ENCODE measurements at places on chromosomes 7 and 10.

GRCh38 chr7:51973939-51974338 is 657.3 kb upstream of the COBL start:
- no peak for DNase-seq

- DNase-seq, result no peak
These were observed 458.6 kb downstream of the INHBA start for GRCh38 chr7:41244246-41244645.

GRCh38 chr7:158741294-158741666 is 36.7 kb upstream of the NCAPG2 start:
- DNase-seq, result no peak

- peak; percentile 84 for DNase-seq
These were observed 41.4 kb upstream of the MAP3K8 start for GRCh38 chr10:30392564-30392990.

DNA sequence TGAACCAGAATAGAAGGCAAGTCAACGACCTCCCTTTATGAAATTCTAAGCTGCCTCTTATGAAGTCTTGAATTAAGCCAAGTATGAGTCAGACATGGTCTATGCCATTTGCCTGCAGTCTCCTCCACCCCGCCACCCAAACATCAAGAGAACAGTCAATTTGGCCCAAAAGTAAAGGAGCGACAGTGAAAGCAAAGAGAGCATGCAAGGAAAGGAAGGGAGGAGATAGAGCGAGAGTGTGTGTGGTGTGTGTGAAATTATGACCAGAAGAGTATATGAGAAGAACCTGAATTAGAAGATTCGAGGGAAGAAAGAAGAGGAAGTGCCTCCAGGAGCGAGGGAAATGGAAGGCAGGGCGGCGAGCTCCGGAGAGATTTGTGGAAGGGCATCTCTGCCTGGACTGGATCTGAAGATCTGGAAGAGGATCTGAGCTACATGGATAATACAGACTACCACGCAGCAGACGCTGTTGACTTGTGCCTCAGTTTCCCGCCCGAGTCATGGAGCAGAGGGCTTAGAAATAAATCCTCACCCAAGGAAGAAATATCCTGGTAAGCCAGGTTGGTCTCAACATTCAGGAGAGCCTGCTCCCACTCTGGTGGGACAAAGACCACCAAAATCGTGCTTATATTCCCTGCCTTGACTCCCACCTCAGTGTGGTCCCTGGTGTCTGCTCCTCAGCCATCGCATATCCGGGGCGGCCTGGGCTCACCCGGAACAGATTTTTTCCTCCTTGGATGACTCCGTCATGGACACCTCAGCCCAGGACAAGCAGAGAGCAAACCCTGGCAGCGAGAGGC is 459 bp downstream of the ZDHHC6 start:
- DNase-seq, result no peak

DNA sequence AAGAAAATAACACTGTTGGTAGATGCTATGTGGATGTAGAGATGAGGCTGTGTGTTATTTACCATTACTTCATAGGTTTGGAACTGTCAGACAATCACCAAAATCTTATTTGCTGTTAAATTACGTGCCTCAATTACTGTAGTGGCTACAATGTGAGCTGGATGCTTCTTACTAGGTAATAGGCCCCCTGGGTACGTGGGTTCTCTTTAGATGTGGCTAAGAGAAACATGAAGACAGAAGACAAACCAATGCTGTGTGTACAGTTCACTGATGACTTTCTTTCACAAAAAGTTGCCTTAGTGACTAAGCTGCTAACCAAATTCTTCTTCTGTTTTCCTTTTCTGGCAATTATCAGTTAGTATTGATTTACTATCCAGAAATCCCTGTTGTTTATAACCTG is 144.6 kb downstream of the SEMA3E start:
- DNase-seq, result no peak

- no peak for DNase-seq
These were observed 6.0 kb upstream of the PON1 start for GRCh38 chr7:95330204-95330960.

- no peak for DNase-seq
These were observed 217.0 kb upstream of the STEAP4 start for GRCh38 chr7:88523645-88524044.

DNA sequence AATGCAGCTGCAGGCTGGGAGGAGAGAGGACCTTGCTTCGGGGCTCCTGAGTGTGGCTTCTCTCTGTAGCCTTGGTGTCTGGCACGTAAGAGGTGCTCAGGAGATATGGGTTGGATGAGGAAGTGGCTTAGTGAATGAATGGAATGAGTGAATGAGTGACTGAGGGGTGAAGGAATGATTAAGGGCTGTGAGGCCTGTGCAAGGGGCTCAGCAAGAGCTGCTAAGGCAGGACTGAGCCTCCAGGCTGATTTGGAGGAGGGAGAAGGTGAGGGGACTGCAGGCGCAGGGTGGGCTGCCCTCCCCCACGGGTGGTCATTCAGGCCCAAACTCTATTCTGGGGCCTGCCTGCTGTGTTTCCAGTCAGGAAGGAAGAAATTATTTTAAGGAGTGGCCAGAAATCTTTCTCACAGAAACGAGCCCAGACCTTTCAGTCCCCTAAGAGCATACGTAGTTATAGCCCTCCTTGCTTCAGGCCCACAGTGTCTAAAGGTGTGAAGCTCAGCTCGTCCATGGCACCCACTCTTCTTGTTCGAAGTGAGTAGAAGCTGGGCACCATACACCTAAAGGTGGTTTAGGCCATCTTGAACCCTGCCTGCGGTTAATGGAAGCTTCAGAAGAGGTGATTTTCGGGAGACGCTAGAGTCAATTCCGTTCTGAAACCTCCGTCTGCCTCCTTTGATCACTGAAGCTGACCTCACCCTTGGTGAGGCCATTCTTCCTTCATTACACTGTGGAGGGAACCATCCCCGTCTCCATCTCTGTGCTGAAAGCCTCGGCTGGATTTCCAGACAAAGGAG is 49.5 kb upstream of the SAMD8 start:
- DNase-seq, result no peak
